ENCODE measurements at places on chromosomes 5 and 9. TPM values are rescaled to one million over a fixed set of nuclear protein-coding genes. Genes with fewer than 3 reads are reported as not detected.

GRCh38 chr5:125202871-125203438, 456.5 kb upstream of the ZNF608 start:
- H3K27me3 ChIP-seq: no peaks in the 10 kb centered on the region
- H3K4me3 ChIP-seq: no peak overlapping the region
- DNase-seq: no peak

GRCh38 chr5:94689908-94690307, 71.4 kb downstream of the SLF1 start:
- DNase-seq: no peak
- peaks cover 24% of the 10 kb centered on the region for H3K36me3 ChIP-seq
- H3K4me1 ChIP-seq: peaks cover 6% of the 10 kb centered on the region
- no peak overlapping the region for H3K4me3 ChIP-seq
- no peaks in the 10 kb centered on the region for H3K27me3 ChIP-seq
- H3K27ac ChIP-seq: no peak overlapping the region

DNA sequence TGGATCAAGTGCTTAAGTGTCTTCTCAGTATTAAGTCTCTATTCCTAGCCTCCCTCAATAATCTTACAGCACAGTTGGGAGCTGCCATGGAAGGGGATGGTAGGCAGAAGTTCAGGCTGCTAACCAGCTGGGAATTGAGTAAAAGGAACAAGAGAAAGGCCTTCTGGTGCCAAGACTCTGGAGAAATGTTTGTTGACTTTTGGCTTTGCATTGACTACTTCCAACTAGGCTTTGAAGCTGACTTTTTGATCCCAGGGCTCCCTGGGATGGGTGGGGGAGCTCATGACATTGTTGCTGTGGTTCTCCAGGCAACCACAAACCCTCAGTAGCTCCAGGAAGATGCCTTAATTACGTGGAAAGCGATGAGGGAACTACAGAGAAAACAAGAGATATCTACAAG, 85.2 kb upstream of the HTR4 start:
- H3K4me3 ChIP-seq: no peak overlapping the region
- no peaks in the 10 kb centered on the region for H3K27me3 ChIP-seq
- no peak for DNase-seq
- H3K27ac ChIP-seq: no peak overlapping the region
- peaks cover 25% of the 10 kb centered on the region for H3K4me1 ChIP-seq
- no peaks in the 10 kb centered on the region for H3K36me3 ChIP-seq

GRCh38 chr5:69489246-69489645, 3.3 kb upstream of the OCLN start:
- no peaks in the 10 kb centered on the region for H3K36me3 ChIP-seq
- no peak for DNase-seq
- no peak overlapping the region for H3K27ac ChIP-seq
- peaks cover 11% of the 10 kb centered on the region for H3K4me1 ChIP-seq

GRCh38 chr5:96506866-96507527, 73.9 kb upstream of the PCSK1 start:
- no peak for DNase-seq
- H3K27ac ChIP-seq: no peak overlapping the region
- H3K27me3 ChIP-seq: no peaks in the 10 kb centered on the region
- no peak overlapping the region for H3K4me3 ChIP-seq

DNA sequence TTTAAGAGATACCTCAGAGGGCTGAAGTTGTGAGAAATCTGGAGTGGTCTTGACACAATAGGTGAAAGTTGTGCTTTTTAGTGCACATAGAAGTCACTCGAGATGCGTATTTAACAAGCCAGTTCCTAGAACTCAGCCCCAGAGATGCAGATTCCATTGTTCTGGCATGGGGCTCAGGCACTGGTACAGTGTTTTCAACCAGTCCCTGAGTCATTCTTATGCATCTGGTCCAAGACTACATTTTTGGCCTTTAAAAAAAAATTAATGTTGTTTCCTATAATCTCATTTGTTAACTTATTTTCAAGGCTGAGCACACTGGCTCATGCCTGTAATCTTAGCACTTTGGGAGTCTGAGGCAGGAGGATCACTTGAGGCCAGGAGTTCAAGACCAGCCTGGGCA, 29.6 kb downstream of the PTTG1 start:
- H3K4me3 ChIP-seq: no peak overlapping the region
- H3K36me3 ChIP-seq: no peaks in the 10 kb centered on the region
- H3K27me3 ChIP-seq: no peaks in the 10 kb centered on the region

GRCh38 chr5:91311168-91311696, 71.9 kb downstream of the ARRDC3 start:
- peak overlapping the region; percentile 89 for H3K27ac ChIP-seq
- no peaks in the 10 kb centered on the region for H3K36me3 ChIP-seq
- no peak for DNase-seq
- H3K4me3 ChIP-seq: no peak overlapping the region

DNA sequence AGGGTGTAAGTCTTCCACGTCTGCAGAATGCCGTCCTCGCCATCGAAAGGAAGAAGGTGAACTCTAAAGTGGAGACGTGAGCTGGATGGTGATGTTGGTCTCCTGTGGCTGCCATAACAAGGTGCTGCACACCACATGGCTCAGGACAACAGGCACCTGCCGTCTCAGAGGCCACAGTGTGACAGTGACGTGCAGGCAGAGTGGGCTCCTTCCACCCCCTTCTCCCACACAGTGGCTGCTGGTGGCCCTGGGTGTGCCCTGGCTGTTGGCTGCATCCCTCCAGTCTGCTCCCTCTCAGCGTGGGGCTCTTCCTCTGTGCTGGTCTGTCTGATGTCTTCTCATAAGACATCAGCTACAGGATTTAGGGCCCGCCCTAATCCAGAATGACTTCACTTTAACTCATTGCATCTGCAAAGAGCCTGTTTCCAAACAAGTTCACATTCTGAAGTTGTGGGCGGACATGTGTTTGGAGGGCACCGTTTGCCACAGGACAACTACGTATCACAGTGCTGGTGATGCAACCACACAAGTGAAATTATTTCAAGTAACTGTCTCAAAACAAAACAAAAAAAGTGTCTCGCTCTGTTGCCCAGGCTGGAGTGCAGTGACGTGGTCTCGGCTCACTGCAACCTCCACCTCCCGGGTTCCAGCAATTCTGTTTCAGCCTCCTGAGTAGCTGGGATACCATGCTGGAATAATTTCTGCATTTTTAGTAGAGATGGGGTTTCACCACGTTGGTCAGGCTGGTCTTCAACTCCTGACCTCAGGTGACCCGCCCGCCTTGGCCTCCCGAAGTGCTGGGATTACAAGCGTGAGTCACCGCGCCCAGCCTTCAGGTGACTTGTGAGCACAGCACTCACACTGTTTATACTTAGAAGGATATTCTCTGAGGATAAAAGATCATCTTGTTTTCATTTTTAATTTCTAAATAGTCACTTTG, 31.2 kb upstream of the CLPTM1L start:
- peaks cover 11% of the 10 kb centered on the region for H3K4me1 ChIP-seq
- no peak for DNase-seq
- no peak overlapping the region for H3K4me3 ChIP-seq
- peaks cover 5% of the 10 kb centered on the region for H3K27me3 ChIP-seq

DNA sequence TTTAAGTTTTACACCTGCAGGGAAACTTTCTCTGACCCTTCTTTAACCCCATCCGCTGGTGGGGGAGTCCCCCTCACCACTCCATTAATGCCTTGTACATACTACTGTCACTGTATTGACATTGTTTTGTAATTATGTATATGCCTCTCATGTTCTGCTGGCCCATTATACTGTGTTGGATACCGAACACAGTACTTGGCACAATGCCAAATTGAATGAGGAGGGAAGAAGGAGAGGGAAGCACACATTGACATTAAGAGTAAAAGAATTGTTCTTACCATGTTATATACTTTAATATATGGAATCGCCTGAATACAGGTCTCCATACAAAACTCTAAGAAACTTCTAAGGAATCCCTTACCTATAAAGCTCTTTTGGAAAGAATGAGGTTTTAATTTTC, 73.6 kb upstream of the GRHPR start:
- no peak overlapping the region for H3K27ac ChIP-seq
- no peak overlapping the region for H3K4me3 ChIP-seq
- no peak for DNase-seq
- no peaks in the 10 kb centered on the region for H3K4me1 ChIP-seq

DNA sequence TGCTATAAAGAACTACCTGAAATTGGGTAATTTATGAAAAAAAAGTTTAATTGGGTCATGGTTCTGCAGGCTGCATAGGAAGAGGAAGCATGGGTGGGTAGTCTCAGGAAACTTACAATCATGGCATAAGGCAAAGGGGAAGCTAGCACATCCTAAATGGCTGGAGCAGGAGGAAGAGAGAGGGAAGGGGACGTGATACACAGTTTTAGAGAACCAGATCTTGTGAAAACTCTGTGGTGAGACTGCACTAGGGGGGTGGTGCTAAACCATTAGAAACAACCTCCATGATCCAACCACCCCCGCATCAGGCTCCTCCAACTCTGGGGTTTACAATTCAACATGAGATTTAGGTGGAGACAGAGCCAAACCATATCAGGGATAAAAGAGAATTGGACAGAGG, 624.2 kb downstream of the PRR16 start:
- no peaks in the 10 kb centered on the region for H3K36me3 ChIP-seq
- H3K4me1 ChIP-seq: no peaks in the 10 kb centered on the region
- no peak overlapping the region for H3K27ac ChIP-seq
- DNase-seq: no peak

DNA sequence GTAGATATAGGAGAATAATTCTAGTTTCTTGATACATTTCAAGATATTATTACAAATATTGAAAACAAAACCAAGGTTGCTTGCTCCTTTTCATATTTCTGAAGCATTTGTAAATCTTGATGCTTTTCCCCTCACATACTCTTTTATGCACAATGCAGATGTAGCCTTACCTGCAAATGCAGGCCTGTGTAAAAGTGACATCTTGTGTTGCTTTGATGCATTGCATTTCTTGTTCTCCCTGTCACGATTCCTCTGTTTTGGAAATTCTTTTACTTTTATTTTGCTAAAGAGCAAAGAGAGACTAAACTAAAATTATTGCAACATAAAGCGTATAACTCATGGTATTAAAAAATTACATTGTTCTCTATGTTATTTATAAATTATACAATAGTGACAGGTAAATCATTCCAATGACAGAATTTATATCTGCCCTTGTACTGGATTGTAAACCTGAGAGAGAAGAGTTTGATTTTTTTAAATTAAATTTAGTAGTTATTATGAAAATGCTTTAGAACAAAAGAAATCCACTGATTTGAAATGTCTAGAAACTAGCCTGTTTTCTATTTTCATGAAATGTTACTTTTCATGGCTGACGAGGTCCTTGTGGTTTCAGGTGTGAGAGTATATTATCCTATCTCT, 970.0 kb downstream of the MAT2B start:
- H3K27ac ChIP-seq: no peak overlapping the region
- H3K4me1 ChIP-seq: no peaks in the 10 kb centered on the region
- no peak overlapping the region for H3K4me3 ChIP-seq
- DNase-seq: no peak

DNA sequence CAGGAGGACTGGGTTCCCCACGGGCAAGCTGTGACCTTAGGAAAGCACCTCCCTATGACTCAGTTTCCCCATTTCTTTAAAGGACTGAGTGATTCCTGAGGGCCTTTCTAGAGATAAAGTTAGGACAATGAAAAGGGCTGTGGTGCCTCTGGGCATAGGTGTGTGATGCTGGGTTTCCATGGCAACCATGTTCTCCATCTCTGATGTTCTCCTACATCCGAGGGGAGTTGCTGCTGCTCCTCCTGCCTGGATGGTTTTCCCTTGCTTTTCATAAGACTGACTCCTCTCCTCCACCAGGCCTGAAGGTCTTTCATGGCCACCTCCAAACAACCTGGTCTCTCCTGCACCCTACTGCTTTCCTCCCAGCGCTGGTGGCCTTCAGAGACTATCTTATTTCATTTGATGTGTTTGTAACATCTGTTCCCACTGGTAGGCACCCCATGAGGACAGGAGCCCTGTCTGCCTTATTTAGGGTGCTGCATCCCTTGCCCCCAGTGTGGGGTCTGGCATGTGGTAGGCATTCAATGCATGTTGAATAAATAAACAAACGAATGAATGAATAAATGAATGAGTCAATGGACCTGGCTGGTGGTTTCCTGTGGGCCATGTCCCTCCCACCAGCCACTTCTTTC, 112.2 kb upstream of the HAND1 start:
- H3K4me3 ChIP-seq: no peak overlapping the region
- H3K36me3 ChIP-seq: no peaks in the 10 kb centered on the region
- no peaks in the 10 kb centered on the region for H3K27me3 ChIP-seq
- no peak overlapping the region for H3K27ac ChIP-seq
- DNase-seq: no peak
- no peaks in the 10 kb centered on the region for H3K4me1 ChIP-seq

DNA sequence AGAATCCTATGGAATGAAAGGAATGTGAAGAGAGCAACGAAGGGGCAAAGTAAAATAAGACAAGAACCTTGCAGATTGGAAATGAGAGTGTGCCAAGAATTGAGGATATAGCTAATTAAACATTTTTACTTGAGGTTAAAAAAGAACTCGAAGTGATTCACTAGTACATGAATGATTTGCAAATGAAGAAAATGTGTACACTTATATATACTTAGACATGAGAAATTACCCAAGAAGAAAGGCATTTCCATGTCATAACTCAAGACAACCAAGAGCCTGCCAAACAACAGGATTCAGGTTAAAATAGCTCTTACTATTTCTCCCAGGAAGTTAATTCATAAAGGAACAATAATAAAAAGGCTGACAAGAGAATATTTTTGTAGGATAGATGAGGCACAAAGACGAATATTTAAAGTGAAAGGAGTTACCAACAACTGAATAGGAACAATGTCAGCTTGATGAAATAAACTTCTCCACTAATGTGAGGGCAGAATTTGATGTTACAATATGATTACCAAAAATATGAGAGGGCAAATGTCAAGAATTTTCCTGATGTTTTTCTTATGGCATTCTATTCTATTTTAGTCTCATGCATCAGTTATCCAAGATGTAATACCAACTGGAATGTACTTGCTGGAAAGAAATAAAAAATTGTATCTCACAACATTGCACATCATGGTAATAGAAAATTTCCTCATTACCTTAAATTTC, 18.9 kb upstream of the NPR3 start:
- no peak overlapping the region for H3K4me3 ChIP-seq
- no peak for DNase-seq
- no peaks in the 10 kb centered on the region for H3K36me3 ChIP-seq

- no peaks in the 10 kb centered on the region for H3K27me3 ChIP-seq
- no peak for DNase-seq
- no peak overlapping the region for H3K4me3 ChIP-seq
- no peaks in the 10 kb centered on the region for H3K4me1 ChIP-seq
Observed at GRCh38 chr9:8140557-8140956, 341.0 kb upstream of the DMAC1 start.

DNA sequence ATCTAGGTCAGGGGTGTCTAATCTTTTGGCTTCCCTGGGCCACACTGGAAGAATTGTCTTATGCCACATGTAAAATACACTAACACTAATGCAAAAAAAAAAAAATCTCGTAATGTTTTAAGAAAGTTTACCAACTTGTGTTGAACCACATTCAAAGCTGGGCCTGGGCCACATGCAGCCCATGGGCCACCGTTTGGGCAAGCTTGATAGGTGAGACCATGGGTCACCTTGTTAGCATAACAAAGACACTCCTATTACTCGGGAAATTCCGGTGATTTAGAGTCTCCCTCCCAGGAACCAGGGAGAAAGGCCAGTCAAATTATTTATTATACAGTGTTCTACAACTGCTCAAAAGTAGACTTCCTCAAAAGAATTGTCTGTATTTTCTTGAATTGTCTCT, 12.7 kb downstream of the RECK start:
- no peaks in the 10 kb centered on the region for H3K36me3 ChIP-seq
- peaks cover 4% of the 10 kb centered on the region for H3K4me1 ChIP-seq

C9 gene
- total RNA-seq: 0.27 TPM

KDM4C gene
- 39.8 TPM for total RNA-seq

ANKRD31 gene
- total RNA-seq: 0.27 TPM

GDA gene
- total RNA-seq: 0.30 TPM

CACFD1 gene
- 34.3 TPM for total RNA-seq

SGCD gene
- total RNA-seq: 6.0 TPM

Measured in lower lobe of right lung (tissue), 2 donors.